ENCODE measurements at places on chromosomes 5 and 9.
A peak's percentile ranks its signal among the peaks of the same experiment; 100 is the strongest.

GRCh38 chr5:135310328-135310989, 88.6 kb downstream of the MACROH2A1 start:
- DNase-seq = peak; percentile 59

GRCh38 chr5:67770431-67771025, 445.0 kb upstream of the PIK3R1 start:
- DNase-seq = peak; percentile 79

GRCh38 chr5:139952574-139952973, 90.5 kb downstream of the NRG2 start:
- no peak for DNase-seq

DNA sequence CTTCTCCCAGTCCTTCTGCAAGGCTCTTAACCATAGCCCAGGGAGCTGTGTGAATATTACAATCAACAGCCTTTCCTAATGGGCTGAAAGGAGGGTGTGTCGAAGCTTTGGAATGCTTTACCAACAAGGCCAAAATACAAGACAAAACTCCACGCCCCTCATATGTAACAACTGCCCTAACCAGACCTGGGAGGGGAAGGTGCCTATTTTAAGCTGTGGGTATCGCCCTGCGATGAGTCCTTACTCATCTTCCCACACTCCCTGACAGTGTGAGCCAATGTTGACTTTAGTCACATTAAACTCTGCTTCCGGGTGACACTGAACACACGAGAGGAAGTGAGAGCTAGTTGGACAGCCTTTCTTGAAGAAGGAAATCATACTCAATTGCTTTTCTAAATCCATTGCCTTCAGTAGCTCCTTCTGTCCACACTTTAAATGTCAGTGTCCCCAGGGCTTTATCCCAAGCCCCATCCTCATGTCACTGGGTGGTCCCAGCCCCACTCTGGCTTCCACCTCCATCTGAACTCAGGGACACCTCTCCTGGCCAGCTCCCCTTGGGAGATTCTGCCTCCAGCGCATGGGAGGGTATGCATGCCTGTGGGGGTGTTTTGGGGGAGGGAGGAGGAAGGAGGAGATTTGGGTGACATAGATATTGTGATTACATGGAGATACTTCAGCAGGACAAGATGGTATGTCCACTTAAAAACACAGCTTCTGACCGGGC, 6.5 kb upstream of the TBC1D9B start:
- DNase-seq = peak; percentile 61

GRCh38 chr5:121968910-121969607, 7.3 kb downstream of the SRFBP1 start:
- no peak for DNase-seq

DNA sequence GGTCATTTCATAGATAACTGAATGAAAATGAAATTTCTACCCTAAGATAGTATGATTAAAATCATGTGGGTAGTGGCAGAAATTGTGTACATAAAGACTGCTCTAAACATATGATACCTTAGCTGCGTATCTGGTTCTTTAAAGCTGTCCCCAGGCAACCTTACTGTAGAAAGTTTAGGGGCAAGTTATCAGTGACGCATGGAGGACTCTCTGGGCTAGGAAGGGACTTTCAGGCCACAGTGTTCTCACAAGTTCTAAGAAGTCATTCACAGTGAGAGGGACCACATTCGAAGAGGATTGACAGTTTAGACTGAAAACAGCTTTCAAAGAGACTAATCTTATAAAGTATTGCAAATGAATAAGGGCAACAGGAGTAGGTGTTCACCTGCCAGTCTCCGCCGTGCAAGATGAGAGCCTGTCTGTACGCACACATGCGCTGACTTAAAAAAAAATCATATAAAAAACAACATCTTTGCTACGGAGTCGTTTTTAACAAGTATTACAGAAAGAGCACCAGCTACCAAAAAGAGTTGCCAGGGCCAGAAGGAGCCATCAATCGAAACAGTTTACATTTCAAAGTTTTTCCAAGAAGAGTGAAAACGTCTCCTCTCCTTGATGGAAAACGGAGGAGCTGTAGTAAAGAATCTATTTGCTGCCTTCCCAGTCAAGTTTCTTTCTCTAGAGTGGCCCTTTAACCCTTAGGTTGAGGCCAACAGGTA, 146.3 kb downstream of the CETN3 start:
- no peak for DNase-seq

DNA sequence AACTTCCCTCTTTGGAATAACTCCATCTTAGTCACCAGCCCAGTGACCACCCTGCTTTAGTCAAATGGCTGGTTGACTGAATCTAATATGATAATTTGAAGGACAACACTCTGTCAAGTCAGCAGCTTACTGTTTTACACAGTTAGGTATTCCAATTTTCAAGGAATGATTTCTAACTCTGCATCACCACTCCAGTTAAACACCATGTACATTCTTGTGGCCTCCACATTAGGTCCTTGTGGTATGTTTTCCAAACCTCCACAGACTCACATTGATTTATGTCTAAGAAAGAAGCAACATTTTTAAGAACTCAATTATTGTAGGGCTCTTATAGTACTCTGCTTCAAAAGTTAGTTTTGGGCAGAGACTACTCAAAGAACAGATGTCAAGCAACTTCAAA, 110.7 kb downstream of the TLE1 start:
- no peak for DNase-seq

DNA sequence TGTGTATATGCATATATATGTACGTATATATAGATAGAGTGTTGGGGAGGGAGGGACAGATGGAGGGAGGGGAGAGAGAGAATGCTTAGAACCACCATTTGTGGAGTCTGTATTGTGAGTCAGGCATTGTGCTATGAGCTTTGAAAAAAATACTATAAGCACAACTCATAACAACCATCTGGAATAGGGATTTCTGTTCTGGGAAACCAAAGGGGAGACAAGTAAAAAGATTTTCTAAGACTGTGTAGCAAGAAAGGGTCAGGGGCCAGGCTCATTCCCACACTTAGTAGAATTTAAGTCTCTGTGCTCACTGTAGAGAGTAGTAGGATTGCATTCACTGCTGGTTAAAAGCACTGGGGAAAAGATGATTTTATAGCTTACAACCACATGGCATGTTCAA, 202.3 kb upstream of the SGCD start:
- no peak for DNase-seq

DNA sequence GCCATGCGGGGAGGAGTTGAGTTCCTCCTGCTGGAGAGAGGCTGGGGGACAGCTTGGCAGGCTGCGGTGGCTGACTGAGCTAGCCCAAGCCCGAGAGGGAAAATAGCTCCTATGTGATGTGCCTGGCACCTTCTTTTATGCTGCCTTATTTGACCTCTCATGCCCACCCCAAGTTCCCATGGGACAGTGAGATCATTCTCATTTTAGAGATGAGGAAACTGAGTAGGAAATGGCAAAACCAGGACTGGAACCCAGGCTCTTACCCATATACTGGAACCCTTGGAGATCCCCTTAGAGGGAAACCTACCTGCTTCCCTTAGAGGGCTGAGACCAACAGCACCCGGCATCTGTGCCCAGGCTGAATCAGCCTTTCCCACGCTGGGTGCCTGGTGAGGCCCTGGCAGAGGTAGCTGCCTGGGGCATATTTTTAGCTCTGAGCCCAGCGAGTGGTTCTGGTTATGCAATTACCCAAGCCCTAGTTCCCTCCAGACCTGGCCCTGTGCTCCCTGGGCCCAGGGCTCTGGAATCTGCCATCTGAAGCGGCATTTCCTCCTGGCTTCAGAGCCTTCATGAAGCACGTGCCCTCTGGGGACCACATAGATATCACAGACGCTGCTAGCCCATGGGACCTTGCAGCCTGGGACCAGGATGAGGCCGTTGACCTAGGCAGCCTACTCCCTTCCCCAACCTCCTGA, 23.6 kb downstream of the COL27A1 start:
- no peak for DNase-seq

DNA sequence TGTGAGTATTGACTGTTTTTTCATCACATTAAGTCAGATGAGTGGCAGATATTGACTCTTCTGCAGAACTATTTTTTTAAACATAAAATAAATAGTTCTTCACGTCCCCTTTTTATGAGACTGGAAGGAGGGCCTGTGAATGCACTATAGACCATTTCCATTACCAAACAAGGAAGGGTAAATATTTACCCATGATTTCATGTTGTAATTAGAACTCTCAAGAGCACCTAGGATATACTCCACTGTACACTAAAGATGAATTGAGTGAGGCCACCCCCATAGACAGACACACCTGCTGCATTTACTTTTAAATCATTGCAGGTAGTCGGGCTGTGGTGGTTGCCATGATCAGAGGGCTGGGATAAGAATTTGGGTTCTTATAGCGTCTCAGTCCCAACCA, 22.6 kb downstream of the SLC36A1 start:
- DNase-seq = no peak

DNA sequence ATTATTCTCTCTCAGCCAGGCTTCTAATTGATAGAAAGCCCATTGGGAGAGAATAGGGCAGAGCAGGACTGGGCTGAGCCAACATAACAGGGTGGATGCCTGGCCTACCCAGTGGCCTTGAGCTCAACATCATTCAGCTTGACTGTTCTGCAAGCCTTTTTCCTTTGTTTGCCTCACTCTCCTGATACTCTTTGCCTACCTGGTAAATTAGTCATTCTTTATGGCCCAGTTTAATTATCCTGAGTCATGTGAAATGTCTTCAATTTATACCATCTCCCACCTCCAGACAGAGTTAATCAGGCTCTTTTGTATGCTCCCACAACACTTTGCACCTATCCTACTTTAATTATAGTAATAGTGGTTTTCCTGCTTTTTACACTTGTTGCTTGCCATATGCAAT, 13.6 kb downstream of the GLRA1 start:
- DNase-seq = no peak

GRCh38 chr9:116149844-116150243, 3.7 kb upstream of the PAPPA start:
- DNase-seq = peak; percentile 37

DNA sequence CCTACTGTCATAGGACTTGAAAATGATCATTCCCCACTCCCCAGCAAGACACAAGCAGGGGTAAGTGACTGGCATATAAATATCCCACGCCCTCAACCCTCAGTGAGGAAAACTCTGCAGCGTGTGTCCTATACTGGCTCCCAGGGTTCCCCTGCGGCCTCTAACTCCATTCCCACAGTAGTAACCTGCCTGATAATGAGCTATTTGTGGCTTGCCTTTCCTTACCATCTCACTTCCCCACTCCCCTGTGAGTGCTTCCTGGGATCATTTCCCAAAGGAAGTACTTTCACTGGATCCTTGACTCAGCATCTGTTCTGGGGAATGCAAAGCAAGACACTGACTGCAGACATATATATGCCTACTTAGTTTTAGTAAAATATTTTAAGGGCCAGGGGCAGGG, 14.3 kb downstream of the CDC14B start:
- no peak for DNase-seq

GRCh38 chr5:125503946-125504345, 757.5 kb upstream of the ZNF608 start:
- no peak for DNase-seq

DNA sequence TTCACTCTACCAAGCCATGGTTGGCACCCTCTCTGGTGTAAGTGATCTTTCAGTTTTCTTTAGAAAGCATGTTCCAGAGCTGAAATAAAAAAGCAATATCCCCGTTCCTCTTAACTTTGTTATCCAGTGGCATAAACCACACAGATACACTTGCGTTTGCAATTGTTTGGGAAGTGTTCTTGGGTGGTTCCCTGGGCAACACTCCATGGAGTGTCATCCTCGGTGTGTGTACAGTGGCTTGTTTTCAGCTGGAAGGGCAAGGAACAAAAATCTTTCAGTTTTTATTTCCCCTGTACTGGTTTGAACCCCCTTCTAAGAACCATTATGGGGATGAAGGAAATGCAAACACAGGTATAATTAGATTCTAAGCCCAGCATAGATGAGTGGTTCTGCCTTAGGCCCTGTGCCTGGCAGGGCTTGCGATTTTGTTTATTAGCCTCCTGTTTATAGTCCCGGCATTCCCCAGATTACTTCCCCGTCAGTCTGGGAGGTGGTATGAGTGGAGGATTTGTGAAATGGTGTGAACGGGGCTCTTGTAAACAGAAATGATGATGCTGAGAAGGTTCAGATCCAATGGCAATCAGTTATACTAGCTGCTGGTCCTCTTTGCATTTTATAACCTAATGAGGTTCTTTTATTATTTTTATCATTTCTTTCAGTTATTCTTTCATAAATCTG, 76.0 kb upstream of the CD180 start:
- no peak for DNase-seq

GRCh38 chr5:139908749-139909148, 113.1 kb downstream of the PSD2 start:
- DNase-seq = no peak

GRCh38 chr5:5335700-5336264, 86.7 kb upstream of the ICE1 start:
- no peak for DNase-seq

DNA sequence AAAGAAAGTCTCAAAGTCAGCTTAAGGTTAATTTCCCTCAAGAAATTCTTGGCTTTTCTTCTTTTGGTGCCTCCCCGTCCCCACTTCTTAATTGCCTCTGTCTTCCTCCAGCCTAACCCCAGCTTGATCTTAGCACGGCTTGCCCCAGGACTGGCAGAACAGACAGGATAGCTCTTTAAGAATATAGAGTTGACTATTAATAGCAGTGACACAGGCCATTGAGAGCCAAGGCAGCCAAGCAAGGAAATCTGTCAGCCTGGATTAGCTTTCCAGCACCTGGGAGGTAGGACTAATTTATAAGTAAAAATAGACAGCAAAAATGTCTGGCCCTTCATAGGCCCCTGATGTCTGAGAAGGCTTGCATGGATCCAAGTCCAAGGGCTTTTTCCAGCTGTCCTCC, 384.6 kb upstream of the SLC30A5 start:
- DNase-seq = no peak

GRCh38 chr5:122187426-122187825, 58.1 kb downstream of the ZNF474 start:
- no peak for DNase-seq

DNA sequence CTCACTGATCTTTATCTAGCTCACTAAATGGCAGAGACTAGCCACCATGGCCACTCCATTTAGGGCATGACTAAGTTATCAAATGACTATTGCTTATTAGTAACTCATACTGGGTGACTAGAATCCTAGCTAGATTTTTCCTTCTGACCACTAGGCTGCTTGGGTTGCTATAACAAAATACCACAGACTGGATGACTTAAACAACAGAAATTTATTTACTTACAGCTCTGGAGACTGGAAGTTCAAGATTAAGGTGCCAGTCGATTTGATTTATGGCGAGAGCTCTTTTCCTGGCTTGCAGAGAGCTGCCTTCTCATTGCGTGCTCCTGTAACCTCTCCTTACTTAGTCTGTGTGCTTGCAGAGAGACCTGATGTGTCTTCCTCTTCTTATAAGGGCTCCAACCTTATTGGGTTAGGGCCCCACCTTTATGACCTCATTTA, 55.0 kb upstream of the APC start:
- no peak for DNase-seq

Measured in KBM-7 (cell line).